ENCODE measurements at places on chromosomes 12 and 14.
A peak's percentile ranks its signal among the peaks of the same experiment; 100 is the strongest.

GRCh38 chr14:89377544-89377943 is 39.5 kb downstream of the FOXN3 start:
- DNase-seq: no peak

DNA sequence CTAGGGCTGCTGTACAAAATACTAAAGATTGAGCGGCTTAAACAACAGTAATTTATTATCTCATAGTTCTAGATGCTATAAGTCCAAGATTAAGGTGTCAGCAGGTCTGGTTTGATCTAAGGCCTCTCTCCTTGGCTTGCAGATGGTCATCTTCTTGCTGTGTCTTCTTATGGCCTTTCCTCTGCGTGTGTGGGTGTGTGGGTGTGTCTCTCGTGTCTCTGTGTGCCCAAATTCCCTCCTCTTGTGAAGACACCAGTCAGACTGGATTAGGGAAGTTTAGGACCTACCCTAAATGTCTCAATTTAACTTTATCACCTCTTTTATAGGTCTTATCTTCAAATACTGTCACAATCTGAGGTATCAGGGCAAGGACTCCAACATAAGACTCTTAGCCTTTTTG is 28.3 kb downstream of the DDHD1 start:
- no peak for DNase-seq

- DNase-seq: no peak
Measured at GRCh38 chr12:52710730-52711129, 7.4 kb upstream of the KRT77 start.

GRCh38 chr12:89080793-89081465 is 271.4 kb downstream of the DUSP6 start:
- no peak for DNase-seq

GRCh38 chr12:52122904-52123303 is 43.4 kb downstream of the SMIM41 start:
- no peak for DNase-seq

DNA sequence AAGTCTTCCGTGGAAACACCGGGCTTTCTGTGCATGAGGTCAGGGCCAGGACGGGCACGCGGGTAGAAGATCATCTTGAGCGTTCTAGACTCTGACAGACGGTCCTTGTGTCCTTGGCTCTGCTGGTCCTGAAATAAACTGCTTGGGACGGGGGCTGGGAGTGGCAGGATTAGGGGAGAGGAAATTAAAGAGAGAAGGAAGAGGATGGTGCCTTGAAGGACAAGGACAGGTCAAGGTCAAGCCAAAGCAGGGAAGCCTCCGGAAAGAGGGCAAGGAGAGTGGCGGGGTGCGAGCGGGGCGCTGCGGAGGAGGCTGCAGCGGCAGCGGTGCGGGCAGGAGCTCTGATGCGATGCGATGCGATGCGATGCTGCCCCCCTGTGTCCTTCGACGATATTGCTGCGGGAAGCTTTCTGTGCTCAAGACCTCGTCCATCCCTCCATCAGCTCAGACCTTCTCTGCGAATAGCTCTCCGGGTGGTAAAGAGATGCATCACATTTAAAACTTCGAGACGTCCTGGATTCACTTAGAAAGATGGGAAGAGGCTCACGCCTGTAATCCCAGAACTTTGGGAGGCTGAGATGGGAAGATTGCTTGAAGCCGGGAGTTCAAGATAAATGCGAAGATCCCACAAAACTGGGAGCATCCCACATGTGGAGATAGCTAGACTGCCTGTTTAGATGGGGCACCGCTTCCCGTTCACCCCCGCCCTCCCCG is 110.1 kb upstream of the TMEM132D start:
- DNase-seq: peak; percentile 48

DNA sequence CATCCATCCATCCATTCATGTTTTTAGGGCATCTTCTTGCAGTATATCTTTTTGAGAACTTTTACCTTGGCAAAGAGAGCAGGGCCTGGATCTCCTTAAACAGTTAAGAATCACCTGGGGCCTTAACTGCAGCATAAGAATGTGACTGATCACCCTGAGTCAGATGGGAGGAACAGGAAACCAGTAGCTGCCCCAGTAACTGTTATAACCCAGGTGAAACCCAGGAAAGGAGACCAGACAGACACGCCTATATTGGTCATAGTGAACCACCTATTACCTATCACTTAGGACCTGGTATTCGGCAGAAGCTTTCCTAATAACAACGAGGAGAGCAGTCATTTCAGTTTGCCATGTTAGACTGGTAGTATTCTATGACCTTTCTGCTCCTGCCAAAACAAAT is 43.4 kb upstream of the NR2C1 start:
- DNase-seq: peak; percentile 96

DNA sequence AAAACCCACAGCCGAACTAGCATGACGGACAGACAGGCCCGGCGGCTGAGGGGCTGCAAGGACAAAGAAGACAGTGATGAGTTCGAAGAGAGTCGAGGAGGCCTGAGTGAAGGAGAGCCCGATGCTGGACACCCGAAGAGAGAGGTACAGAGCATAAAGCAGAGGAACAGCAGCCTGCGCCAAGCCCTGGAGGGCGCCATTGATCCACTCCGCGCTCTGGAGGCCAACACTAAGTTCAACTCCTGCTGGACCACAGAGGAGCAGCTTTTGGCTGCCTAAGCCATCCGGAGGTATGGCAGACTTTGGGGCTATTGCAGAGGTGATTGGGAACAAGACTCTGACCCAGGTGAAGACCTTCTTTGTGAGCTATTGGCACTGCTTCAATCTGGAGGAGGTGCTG is 7.8 kb upstream of the PLXNC1 start:
- no peak for DNase-seq

- DNase-seq: peak; percentile 78
Measured at GRCh38 chr12:19397534-19397933, 41.8 kb upstream of the AEBP2 start.

- DNase-seq: no peak
Measured at GRCh38 chr14:70170976-70171375, 17.8 kb downstream of the SLC8A3 start.

- DNase-seq: no peak
Measured at GRCh38 chr12:67315661-67316060, 46.5 kb downstream of the CAND1 start.

DNA sequence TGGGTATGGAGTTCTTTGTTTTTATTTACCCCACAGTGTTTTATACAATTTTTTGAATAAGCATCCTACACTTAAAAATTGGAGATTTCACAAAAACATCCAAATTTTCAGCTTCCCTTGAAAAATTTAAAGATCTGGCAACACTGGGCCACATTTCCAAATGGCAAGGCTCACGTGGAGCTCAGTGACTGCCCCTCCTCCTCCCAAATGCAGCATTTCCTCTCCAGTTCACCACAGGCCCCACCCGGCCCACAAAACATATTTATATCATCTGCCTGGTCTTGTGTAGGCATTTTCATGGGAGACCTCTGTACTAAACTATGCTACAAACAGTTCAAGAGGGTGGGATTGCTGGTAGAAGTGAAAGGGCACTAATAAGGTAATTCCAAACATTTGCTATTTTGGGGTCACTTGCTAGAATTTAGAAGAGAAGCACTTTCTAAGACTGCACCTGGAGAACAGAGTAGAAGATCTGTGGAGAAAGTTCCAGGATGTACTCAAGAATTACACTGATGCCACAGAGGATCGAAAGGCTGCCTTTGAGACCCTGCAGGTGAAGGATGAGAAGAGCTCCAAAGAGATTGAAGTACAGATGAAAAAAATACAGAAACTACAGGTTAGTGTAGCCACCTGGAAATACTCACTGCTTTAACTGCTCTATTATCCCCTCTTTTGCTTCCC is 7.3 kb downstream of the FKBP11 start:
- no peak for DNase-seq

DNA sequence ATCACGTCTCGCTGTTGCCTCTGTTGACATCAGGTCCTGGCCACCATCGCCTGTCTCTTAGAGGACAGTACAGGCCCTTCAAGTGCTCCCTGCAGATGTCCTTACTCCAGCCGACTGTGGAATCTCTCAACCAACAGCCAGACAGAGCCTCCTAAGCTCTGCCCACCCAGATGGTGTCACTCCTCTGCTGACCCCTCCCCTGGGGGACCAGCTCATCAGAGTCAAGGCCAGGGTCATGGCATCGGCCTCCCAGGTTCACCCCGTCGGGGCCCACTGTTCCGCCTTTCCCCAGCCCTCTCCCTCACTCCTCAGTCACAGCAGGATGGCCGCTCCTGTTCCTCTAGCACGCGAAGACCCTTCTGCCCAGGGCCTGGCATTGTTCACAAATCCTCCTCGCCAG is 157.3 kb upstream of the TMEM132C start:
- DNase-seq: no peak

- DNase-seq: no peak
Measured at GRCh38 chr14:68730811-68731425, 61.9 kb downstream of the ZFP36L1 start.

DNA sequence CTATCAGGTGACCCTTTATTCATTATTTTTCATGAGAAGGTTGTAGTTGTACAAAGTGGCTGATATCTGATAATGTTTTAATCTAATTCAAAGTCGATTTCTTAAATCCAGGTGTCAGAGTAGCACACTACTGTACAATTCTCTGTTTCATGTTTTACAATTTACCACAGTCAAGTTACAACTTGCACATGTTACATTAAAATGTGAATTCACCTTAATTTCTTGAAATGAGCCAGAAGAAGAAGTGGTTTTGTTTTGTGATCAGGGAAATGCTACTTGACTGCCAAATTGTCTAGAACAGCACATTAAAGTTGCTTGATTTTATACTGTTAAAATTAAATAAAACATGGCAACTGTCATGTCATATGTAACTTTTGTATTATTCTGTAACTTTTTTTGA is 23.2 kb downstream of the LRRK2 start:
- DNase-seq: no peak

DNA sequence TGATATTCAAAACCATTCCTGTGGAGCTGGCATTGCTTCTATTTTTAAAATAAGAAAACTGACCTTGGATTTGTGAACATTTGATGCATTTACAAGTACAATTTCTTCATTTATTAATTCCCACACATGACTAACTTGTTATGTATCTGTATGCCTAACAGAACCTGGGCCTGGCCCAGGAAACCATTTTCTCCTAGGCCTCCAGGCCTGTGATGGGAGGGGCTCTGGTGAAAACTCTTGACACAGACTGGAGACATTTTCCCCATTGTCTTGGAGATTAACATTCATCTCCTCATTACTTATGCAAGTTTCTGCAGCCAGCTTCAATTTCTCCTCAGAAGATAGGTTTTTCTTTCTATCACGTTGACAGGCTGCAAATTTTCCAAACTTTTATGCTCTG is 42.0 kb downstream of the GLIPR1L2 start:
- no peak for DNase-seq

- no peak for DNase-seq
Measured at GRCh38 chr12:113056381-113056630, 224 bp upstream of the DTX1 start.

GRCh38 chr12:9649532-9649940 is 20.0 kb upstream of the CLEC2D start:
- no peak for DNase-seq

GRCh38 chr12:62899568-62900390 is 35.2 kb downstream of the PPM1H start:
- no peak for DNase-seq

DNA sequence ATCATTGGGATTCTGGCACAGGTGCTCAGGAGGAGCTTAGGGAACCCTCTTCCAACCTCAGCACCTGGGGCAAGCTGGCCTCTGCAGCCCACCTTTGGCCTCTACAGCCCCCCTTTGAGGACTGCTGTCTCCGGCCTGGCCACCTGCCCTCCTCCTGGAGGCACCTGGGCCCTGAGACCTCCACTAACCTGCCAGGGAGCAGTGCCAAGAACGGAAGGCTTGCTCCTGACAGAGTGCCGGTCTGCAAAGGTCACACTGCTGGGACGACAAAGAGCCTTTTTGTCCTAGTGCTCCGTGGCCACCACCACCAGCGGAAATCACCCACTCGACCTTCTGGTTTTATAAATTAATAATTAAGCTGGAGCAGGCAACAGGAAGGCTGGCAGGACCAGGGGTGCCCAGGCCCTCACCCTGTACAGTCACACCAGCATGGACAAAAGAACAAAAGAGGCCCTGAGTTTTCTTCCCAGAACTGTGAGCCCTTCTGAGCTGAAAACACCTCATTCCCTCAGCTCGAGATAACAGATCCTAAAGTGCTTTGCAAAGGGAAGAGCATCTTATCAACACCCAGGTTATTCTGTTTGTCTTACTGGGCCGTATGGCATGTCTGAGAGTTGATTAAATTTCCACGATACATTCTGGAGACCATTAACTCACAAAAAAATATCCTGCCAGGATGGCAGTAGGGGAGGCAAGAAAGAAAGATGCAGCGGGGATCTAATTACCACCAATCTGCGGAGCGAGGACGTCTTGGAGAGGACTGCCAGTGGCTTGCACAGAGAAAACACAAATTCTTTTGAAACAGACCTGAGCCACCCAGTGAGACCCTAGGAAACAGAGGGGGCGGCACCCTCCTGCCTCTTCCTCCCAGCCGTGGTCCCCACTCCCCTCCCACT is 8.2 kb downstream of the TESC start:
- no peak for DNase-seq

GRCh38 chr12:60849723-60850122 is 1253.9 kb downstream of the SLC16A7 start:
- no peak for DNase-seq

DNA sequence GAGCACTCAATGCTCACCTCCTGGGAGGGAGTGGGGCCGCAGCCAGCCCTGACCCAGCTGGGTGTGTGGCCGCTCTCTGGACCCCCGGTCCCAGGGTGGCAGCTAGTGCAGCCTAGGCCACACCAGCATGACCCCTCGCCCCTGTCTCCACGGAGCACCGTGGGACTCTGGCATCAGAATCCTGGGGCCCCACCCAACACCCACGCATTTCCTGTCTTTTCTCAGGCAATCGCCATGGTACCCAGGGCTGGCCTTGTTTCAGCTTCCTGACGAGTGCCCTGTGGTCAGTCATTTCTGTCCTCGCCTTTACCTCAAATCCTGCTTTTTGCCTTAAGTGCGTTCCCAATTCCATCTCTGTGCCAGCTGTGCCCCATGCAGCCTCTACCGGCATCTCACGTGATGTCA is 15.9 kb downstream of the PACS2 start:
- DNase-seq: peak; percentile 46

DNA sequence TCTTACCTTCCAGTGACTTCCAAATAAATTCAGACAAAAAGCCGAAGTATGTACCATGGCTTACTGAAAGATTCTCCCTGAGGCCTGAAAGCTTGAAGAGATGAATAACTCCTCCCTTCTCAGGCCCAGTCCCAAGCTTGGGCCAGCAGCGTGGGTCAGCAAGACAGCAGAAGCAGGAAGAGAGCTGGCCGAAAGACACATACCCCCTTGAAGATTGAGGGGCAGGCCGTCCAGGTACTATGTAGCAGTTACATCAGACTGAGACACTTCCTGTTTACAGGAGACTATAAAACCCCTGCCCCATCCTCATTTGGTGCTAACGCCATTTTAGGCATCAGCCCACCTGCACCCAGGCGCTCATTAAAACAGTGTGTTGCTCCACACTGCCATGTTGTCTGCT is 15.0 kb downstream of the NDUFA12 start:
- DNase-seq: no peak

GRCh38 chr14:65045709-65046108 is 56.6 kb downstream of the MAX start:
- no peak for DNase-seq

DNA sequence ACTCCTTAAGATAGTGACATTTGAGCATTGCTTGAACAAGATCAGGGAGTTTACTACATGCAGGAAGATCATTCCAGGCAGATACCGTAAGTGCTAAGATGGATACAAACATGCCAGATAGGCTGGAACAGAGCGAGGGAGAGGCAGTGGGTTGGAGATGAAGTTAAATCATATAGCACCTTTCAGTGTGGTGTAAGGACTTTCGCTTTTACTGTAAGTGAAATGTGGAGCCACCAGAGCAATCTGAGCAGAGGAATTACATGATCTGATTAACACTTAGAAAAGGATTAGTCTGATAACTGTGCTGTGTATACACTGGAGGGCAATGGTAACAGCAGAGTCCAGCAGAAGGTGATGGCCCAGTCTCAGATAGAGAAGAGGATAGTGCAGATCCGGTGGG is 163.0 kb upstream of the SSTR1 start:
- DNase-seq: no peak

Data from RWPE1 (cell line).